ENCODE measurements at places on chromosomes 13 and 19.
A peak's percentile ranks its signal among the peaks of the same experiment; 100 is the strongest.

DNA sequence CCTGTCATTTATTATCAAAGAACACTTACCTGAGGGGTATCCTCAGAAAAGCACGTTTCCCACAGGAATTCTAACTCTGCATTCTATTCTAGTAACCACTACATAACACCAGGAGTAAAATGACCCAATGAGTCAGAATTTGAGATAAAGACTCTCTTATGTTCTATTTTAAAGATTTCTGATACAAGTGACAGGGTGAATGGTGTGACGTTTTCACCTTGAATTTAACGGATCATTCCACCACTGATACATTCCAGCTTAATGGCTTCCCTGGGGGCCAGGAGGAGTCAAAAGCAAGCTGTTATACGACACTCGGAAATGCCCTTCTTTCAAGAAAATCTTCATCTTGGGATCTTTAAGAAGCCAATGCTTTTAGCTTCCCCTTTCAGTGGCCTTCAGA is 55.2 kb downstream of the SLC7A1 start:
- DNase-seq: no peak

DNA sequence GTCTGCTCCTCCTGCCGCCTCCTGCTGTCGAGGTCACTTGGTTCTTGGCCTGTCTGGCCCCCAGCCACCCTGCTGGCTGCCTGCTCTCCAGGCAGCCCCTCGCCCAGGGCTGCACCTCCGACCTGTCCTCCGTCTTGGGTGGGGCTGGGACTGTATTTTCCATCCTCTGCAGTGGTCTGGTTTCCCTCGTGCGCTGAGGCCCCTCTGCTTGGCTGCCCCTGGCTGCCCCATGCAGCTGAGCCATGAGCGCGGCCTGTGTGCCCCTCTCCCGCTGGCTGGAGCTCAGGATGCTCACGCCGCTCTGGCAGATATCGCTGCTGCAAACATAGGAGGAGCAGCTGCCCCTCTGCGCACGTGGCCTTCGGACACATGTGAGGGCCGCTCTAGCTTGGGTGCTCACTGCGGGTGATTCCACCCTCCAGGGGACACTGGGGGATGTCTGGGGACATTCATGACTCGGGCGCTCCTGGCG is 14.0 kb downstream of the UHRF1 start:
- no peak for DNase-seq

- DNase-seq: no peak
These were observed 1.0 kb downstream of the KLK11 start for GRCh38 chr19:51025401-51025800.

DNA sequence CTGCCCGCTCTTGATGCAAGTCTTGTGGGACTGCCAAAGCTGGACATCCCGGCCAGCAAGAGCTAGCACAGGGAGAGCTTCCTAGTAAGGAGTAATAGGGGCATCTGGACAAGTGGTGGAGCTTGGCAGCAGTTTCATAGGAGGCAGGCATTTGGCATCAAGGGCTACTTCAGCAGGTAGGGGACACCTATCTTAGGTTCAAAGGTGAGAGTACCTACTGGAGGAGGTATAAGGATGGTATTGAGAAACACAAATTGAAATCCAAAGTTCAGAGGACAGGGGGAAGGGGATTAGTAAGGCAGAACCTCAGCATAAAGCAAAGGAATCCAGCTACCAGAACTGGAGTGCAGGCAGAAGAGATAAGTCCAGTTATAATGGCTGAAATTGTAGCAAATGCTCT is 441.7 kb downstream of the OXGR1 start:
- no peak for DNase-seq

- peak; percentile 91 for DNase-seq
These were observed 31.4 kb downstream of the CERS4 start for GRCh38 chr19:8240274-8241229.

DNA sequence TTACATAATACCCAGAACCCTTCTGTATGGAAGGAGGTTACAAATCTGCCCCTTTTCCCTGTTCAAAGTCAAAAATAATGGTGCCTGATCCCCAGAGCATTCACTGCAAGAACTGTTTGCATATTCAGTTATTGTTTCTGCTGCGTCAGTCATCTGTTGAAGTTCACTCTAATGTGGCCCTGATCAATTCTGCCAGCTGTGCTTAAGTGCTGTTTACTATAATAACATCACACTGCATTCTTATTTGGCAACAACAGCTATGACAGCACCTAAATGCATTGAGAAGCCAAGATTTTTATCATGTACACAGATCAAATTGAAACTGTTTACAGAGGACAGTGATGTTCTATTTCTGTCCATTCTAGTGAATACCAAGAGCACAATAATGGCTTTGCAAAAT is 115.9 kb downstream of the DACH1 start:
- no peak for DNase-seq

DNA sequence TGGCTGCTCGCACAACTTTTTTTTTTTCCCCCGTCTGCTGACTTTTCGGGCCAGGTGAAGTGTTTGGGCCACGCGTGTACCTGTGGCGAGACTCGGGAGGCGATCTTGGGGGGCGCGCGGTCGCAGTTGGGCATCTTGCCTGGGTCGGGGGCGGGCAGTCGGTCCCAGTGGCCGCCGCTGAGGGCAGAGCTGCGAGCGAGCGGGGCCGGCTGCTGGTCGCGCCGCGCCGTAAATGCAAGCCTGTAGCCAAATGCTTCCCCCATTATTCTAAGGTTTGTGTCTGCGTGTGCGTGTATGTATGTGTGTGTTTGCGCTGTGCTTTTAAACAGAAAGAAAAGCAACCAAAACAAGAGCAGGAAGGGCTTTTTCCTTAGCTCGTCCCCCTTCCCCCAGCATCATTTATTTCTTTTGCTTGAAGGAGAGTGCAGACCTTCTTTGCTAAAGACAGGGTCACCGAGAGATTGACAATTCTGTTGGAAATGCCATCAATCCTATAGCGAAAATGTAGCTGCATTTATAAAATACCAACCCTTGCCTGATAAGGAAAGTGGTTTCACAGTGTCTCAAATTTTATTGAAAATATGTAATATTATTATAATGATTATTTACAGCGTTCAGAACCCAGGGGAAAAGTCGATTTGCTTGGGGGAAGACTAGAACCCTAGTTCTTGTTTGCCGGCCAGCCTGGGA is 143.2 kb upstream of the ZNF536 start:
- DNase-seq: no peak

- DNase-seq: no peak
These were observed 22.8 kb downstream of the SUGP2 start for GRCh38 chr19:19010551-19010950.

- DNase-seq: no peak
These were observed 253.0 kb downstream of the PCDH20 start for GRCh38 chr13:61162636-61163035.

DNA sequence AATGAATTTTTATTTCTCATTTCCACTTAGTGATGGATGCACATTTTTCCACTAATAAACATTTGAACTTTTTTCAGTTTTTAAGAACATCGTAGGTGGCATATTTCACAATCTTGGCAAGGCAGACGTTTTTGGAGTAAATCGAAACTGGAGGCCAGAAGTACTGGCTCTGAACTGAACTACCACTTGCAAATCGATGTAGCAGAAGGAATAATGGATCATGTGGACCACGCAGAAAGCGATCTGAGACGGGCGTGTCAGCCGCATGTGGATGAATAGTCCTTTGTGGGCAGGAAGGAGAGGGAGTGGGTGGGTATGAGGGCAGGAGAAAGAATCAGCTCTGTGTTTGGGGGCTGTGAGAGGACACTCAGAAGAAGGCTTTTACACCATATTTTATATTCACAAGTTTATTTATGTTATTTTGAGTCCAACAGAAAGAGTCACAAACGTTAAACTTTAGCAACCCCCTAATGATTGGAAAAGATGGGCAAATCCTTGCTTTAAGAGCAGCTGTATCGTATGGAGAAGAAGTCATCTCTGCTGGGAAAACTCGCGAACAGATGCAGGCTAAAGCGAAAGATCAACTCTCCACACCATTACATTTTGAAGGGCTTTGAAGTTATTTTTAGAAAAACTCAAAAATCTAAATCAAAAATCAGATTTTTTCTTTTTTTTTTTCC is 90.5 kb downstream of the COL4A2 start:
- DNase-seq: no peak

DNA sequence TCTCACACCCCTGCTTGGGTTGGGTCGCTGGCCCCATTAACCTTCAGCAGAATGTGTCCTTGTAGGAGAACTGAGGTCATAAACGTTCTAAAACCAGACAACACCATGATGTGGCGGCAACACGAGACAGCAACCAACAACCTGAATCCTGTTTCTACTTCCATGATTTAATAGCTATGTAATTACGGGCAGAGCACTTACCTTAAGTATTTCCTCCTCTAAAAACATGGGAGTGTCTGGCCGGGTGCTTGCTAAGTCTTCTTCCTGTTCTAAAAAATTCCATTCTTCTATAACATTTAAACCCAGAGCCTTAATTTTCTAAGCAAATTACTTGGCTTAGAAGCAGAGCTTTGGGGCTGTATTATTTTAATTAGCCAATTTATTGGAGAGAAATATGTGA is 33.5 kb upstream of the IRS2 start:
- DNase-seq: no peak

DNA sequence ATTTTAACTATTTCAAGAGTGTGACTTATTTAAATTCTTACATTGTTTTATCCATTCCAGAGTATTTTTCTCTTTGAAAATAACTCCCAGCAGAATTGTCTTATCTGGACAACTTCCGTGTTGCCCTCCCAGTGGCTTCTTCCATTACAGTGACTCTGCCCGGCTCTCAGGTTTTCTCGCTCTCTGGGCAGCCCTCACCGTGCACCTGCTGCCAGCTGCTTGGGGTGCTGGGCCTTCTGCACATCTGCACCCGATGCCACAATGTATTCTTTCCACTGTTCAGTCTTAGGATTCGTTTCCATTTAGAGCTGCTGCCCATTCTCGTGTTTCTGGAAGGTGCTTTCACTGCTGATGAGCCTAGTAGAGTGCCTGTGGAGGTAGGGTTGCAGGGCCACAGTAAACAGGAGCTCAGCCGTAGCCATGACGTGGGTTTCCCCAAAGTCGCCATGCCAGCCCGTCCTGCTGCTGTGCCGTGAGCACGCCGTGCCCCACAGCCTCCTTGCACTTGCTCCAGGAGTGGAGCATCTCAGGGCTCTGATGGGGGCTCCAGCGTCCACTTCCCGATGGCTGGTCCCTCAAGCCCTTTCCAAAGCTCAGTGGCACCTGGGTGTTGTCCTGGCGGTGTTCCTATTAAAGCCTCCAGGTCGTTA is 46.1 kb upstream of the DCUN1D2 start:
- no peak for DNase-seq

DNA sequence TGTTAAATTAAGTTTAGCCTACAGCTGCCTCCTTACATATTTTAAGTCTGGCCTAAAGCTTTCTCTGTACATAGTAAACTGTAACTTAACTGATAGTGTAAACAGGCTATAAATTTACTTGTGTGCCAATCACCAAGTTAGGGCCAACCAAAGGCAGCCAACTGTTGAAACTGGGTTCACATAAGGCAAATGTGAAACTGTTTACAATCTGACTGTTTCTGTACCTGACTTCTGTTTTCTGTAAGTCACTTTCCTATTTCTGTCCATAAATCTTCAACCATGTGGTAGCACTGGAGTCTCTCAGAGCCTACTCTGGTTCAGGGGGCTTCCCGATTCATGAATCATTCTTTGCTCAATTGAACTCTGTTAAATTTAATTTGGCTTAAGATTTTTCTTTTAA is 103.1 kb downstream of the RAP2A start:
- DNase-seq: no peak

DNA sequence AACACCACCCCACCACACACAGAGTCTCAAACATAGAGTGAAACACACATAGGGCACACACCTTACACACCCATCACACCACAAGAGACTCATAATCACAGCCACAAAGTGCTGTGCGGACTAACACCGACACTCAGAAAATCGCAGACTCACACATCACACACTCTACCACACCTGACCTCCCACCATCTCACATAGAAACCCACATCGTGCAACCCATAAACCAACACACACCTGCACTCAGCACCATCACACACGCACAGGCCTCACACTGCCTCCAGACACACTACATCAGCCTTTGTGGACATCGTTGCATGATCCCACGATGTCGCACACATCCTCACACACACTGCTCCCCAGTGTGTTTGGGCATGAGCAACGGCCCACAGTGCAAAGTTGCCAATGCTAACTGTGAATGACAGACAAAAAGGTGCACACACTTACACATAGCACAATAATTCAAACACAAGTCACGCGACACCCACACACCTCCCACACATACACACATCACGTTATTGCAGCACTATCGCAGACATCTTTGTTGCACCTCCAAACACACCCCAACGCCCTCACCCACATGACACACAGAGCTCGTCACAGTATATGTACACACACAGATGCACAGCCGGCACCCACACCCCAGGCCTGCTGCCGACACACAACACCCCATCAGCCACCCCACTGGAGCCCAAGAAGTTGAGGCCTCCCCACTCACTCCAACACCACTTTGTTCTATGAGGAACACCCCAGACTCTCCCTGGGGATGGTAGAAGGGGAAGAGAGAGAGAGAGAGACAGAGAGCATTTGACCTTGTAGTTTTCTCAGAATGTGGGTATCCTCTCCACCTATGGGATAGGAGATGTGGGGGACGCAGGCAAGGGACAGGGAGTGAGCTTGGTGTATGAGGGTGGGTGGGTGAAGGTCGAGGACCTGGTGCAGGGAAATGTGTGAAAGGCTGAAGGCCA is 1.2 kb upstream of the ATP1A3 start:
- DNase-seq: no peak

DNA sequence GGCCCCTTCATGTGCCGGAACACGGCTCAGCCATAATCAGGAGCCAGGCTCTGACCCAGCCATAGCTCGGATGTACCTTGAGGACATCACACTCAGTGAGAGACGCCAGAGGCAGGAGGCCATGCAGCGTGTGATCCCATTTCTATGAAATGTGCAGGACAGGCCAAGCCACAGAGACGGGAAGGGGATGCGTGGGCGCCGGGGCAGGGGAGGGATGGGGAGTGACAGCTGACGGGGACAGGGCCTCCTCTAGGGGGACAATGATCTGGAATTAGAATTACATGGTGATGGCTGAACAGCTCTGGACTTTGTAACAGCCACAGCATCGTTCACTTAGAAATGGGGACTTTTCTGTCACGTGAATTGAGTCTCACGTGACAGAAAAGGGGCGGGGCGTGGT is 34.9 kb downstream of the SBNO2 start:
- no peak for DNase-seq

GRCh38 chr13:29569253-29570050 is 26.0 kb downstream of the SLC7A1 start:
- DNase-seq: no peak

DNA sequence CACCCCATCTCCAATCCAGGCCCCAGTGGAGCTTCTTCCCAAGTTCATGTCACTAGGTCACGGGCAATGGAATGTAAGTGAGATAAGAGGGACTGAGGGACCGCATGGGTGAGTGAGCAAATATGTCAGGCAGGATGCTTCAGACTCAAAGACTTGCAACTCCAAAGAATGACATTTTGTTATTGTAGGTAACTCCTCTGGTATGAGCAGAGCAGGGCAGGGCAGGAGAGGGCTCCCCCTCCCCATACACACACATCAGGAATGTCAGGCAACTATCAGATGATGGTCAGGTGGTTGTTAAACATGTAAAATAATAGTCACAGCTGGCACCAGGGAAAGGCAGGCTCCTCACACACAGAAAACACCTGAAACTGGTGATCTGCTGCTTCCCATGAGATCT is 10.6 kb downstream of the ERVV-2 start:
- no peak for DNase-seq
